ENCODE measurements at places on chromosomes 2 and 18.

DNA sequence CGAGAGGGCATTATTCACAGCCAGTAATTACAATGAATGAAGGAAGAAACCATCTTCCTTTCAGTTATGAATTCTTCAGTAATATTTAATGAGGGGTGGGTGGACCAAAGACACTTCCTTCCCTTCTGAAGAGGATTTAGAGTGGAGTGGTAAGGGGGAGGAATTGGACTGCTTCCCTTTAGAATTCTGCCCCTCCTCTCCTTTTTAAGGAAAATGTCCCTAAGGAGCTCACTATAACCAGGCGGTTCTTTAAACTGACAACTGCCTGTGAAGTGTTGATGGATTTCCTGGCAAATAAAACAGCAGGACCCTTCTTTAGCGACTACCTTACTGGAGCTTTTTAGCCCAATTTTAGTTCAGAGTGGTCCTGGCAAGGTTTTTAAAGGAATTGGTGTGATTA, 86.4 kb downstream of the LIMS1 start:
- no peak for DNase-seq

DNA sequence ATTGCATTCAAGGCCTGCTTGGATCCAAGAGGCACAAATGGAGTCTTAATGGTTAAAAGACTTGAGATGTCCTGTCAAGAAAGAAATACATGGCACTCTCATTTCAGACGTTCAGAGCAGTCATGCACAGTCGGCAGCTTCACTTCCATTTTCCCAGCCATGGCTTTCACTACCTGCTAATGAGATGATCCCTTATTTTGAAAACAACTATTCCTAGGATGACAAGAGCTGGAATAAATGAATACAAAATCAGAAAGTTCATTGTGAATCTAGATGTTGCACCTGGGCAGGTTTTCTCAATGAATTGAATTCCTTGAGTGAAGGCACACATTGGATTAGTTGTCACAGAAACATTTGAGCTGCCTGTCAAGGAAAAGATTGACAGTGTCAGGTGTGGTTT, 25.7 kb downstream of the ABCG5 start:
- DNase-seq = no peak

DNA sequence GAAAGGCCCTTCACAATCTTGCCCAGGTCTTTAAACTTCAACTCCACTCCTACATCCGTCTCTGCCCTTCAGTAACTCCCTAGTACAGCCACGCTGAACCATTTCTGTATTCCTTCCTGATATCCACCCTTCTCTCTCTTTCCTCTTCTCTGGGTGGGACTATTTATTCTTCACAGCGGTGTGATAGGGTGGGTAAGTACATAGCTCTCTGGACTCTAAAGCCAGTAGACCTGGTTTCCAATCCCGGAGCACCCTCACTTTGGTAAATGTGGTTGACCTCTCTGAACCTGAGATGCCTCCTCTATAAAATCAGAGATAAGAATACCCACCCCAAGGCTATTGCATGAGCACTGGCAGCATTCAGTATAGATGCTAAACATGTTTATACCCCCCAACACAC, 86.7 kb downstream of the ATL2 start:
- no peak for DNase-seq

DNA sequence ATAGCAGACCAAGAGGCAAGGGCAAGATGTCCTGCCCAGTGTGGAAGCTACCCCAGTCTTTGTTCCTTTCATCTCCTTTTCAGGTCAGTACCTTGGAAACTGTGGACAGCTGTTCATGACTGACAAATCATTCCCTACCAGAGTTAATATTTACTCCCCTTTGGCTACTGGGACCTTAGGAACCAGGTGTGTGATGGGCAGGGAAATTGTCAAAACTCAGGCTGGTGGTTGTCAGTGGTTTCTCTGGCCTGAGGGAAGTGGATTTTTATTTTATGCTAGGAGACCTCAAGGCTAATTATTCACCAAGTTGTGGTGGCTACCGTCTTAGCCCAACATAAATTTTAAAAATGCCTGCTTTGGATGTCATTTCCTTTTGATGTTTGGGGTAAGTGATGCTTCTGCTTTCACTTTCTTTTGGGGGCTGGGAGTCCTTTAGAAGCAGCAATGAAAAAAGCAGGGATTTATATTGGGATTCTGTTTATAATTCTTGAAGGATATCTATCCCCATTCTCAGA, 119.3 kb downstream of the SETBP1 start:
- DNase-seq = no peak

- no peak for DNase-seq
These were observed 633 bp downstream of the KIAA1328 start for GRCh38 chr18:36829362-36830157.

DNA sequence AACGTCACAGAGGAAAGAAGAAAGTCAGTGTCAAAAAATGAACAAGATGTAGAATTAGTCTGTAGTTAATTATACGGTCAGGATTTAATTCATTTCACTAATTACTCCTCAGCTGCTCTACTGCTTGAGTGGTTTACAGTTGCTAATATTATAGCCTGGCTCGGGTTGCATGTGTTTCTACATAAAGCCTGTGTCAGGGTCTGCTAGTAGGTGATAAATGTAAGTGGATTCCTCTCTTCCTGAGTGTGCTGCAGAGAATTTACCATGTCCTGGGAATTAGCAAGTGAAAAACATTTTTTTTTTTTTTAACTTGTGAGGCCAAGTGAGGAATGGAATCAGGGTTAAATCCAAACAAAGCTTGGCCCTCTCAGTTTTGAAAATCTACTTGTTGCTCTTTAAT, 622.6 kb downstream of the EPHA4 start:
- no peak for DNase-seq

DNA sequence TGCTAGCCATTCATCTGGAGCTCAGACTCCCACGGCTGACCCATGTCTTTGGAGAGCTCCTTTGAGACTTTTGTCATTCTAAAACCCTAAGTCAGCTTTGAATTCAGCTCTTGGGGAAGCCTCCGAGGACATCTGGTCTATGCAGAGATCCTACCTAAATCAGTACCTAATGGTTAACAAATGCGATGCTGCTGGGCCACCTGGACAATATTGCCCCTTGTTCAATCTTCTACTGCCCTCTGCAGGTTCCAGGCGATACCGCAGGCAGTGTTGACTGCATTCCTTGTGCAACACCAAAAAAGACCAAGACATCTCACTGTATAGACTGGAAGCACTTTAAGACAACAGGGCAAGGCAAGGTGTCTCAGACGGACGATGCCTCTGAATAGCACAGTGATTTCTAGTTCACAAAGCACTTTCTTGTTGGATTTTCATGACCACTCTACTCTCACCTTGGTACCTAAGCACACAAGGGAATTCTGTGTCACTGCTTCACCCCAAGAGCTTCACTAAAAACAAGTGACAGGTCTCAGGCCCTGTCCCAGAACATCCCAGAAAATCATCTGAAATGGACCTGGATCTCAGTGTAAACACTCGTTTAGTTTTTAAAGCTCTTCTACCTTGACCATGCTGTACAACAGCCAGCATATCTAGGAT, 80.9 kb downstream of the XDH start:
- peak; percentile 45 for DNase-seq

- no peak for DNase-seq
These were observed 341.9 kb upstream of the PIK3C3 start for GRCh38 chr18:41613003-41613609.

DNA sequence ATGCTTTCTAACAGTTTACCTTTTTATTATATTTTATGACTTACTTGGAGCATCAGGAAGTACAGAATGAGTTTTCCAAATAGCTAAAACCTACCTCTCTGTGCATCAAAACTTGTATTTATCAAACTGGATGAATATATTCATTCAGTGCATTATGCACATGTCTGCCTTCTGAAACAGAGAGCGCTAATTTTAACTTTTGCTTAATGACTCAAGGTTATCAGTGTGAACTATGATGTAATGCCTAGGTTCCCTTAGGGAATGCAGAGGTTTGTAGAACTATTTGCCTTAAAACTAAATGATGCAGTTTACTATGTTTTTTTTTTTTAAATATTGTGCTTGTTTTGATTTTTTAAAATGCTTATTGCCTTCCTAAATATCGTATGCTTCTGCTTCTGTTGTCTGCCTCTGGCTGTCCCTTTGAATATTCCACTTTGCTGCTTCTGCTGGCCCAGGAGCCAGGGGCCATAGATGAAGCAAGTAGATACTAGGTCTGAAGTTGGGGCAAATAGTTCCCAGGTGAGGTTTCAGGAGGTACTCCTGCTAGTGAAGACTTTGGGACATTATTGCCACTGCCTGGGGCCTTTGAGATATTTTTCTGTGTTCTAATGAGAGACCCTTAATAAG, 16.5 kb downstream of the TMEM178A start:
- no peak for DNase-seq

GRCh38 chr2:121321476-121321875, 36.5 kb upstream of the TFCP2L1 start:
- no peak for DNase-seq

- DNase-seq = no peak
These were observed 137.9 kb downstream of the MGAT5 start for GRCh38 chr2:134391751-134392160.

GRCh38 chr2:24049485-24050021, at the start of gene FKBP1B:
TSS of gene FKBP1B (plus strand) at chr2:24049741. CDS start at chr2:24049850, 109 bp downstream.
- DNase-seq = peak; percentile 39

DNA sequence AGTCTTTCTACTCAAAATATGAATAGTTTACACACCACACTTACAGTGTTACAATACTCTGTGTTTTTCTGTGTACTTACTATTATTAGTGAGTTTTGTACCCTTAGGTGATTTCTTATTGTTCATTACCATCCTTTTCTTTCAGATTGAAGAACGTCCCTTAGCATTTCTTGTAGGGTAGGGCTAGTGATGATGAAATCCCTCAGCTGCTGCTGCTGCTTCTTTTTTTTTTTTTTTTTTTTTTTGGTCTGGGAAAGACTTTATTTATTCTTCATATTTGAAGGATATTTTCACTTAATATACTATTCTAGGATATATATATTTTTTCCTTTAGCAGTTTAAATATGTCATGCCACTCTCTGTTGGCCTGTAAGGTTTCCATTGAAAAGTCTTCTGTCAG, 29.0 kb upstream of the SERPINB2 start:
- no peak for DNase-seq

DNA sequence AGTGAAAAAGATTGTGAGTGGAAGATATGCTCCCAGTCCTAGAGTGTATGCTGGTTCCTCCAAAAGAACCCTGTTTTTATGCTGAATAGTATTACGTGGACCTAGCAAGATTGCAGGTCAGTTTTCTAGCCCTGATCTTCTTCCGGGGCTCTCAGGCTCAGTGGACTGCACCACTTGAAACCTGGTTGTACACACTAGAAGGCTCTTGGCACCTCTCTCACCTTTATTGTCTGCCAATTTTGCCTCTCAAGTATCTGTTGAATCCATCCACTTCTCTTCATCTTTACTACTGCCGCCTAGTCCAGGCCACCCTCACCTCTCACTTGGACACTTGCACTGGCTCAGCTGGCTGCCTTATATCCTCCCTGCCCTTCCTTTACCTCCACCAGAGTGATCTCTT, 16.8 kb downstream of the TTC39C start:
- no peak for DNase-seq

DNA sequence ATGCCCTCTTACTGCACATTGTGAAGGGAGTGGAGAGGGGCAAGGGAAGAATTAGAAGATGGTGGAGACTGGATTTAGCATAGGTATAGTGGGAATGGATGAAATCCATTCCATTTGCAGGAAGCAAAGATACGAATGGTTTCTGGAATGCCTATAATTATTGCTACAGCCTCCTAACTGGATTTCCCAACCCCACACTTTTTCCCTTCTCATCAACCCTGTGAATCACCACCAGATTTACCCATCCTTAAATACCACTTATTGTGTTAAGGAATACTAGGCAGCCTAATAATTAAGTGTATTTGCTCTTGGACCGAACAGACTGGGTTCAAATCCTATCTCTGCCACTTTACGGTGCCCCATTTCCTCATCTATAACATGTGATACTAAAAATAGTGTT, 39.3 kb upstream of the CREB1 start:
- DNase-seq = no peak

- no peak for DNase-seq
These were observed 229.0 kb downstream of the MREG start for GRCh38 chr2:215784371-215784783.

GRCh38 chr2:86000131-86000937, 105.4 kb downstream of the POLR1A start:
- DNase-seq = no peak

GRCh38 chr2:226477221-226478108, 322.2 kb downstream of the IRS1 start:
- DNase-seq = no peak

DNA sequence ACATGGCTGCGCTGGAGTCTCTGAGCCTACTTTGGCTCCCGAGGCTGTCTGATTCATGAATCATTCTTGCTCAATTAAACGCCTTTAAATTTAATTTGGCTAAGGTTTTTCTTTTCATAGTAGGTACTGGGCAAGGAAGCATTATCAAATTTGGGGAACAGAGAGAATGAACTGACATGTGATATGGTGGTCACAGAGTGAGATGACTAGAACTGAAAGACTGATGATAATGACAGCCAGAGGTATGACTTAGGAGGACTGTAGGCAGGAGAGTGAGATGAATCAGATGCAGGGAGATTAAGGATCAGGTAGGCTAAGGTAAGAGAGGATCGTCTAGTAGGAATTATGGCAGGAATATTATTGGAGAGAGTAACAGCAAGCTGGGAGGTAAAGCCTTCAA, 40.9 kb upstream of the ST8SIA3 start:
- no peak for DNase-seq

DNA sequence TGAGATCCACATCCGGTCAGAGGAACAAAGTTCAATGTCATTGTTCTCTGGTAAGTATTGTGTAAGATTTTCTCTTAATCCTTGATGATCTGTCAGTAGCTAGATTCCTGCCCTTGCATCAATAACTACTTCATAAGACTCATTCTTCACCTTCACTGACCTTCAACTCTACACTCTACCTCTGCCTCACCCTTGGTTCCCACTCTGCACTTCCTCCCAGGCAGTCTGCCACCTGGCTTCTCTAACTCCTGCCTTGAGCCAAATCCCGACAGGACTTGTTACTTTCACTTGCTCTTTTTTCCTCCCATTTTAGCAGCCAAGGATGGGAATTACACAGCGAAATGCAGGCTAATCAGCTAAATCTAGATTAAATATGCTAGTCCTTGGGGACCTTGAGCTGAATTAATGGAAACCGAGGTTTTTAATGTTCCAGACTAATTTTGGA, 190.7 kb downstream of the DLGAP1 start:
- no peak for DNase-seq

DNA sequence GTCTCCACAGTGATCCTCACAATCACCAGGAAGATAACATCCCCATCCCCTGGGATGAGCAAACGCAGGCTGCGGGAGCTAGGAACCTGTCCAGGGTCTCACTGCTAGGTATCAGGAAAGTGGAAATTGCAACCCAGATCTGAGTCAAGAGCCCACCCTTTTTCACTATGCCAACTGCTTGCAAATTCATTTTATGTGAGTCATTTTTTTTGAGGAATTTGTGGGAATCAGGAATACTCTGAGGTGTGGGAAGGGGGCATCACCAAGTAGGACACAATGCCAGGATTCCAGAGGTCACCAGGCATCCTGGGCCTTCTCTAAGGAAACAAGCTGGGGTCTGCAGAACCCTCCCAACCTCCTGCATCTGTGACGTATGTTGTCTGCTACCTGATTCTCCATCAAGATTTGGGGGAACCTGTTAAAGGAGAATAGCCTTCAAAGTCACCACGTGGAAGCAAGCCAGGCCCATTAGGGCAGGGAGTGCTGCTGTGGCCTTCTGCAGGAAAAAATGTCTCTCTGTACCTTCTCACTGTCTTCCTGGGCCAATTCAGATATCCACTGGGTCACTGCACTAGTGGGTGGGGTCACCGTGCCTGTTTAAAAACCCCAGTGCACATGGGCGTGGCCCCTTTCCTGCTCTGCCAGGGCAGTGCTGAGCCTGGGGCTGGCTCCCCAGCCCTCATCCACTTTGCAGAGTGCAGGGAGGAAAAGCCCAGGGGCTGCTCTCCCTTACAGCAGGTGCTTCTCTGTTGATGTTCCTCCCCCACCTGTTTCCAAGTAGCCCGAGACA, 50.2 kb downstream of the MCFD2 start:
- no peak for DNase-seq
